ENCODE measurements at places on chromosomes 3 and 15.

DNA sequence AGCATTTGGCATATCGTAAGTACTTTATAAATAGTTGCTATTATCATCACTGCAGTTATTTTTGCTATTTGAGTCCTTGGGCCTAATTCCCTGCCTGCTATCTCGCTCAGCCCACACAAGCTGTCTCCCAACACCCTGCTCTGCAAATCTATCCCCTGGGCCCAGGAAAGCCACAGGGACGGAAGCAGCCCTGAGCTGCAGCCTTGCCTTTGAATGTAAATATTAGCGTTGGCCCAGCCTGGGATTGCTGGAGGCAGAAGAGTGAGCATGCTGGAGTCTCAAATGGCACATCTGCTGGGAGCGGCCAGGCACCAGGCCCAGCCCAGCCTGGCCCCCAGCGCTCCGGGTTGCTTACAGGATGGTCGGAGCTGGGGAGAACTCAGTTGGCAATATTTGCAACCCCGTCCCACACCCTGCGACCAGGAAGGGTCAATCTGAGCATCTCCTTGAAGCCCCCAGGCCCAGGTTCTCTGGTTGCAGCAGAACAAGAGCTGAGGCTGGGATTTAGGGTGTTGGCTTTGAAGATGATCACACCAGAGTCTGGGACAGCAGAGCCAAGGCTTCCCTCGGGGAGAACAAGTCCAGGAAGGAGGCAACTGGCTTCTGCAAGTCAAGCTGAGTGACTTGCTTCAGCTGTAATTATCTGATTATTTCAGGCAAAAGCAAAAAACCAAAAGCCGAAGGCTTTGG lies 529.6 kb downstream of the SHQ1 start:
- no peak for DNase-seq

- DNase-seq, result no peak
Observed at GRCh38 chr3:188554404-188554803, 400.4 kb downstream of the LPP start.

GRCh38 chr3:113212150-113212843 lies 940 bp downstream of the BOC start:
- DNase-seq, result no peak

- DNase-seq, result no peak
Observed at GRCh38 chr15:61115241-61115640, 113.9 kb downstream of the RORA start.

- no peak for DNase-seq
Observed at GRCh38 chr3:59531066-59531745, 481.4 kb upstream of the CFAP20DC start.

GRCh38 chr3:25962255-25962654 lies 172.4 kb downstream of the OXSM start:
- no peak for DNase-seq
